GM13977 (cell line): ENCODE measurements at places on chromosomes 2 and 18.

DNA sequence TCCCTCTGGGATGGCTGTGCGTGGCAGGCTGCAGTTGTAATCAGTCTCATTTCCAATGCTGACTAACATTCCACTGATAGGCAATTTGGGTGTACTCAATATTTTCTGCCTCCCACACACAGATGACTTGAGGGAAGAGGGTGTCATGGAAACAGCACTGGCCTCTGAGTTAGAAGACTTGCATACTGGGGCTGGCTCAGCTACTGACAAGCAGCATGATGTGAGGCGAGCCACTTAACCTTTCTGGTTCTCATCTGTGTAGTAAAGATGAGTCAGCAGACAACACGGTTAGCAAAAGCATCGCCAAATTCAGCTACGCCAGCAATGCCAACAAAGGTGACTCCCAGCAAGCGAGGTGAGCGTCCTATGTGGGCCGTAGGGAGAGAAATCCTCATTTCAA, 73.5 kb downstream of the COLEC12 start:
- no peak for DNase-seq

DNA sequence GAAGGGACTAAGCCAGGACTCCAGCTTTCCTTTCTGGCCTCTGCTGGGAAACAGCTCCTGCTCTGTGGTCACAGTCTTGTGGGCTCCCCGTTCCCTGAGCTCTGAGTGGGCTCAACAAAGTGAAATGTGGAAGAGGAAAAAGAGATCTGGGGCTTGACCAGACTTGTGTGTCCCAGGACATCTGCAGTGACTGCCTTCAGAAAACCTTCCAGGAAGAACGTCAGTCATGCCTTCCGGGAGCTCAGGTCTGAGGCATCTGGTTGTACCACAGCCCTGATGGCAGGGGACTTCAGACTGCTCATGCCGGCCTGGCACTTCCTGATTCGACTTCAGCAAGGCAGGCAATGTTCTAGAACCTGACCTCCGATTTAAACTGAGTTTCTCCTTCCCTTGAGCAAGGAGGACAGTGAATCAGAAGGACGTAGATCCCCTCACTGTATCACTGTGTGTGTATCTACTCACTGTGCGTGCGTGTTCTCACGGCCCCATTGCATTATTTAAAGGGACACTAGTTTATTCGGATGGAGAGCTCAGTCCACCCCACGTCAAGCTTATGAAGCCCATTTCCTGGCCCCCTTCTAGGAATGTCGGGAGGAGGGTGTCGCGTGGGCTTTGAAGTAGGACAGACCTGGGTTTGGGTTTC, 548 bp upstream of the FBLN7 start:
- DNase-seq: peak; percentile 11

GRCh38 chr2:226746196-226746800, 53.3 kb downstream of the IRS1 start:
- DNase-seq: no peak

DNA sequence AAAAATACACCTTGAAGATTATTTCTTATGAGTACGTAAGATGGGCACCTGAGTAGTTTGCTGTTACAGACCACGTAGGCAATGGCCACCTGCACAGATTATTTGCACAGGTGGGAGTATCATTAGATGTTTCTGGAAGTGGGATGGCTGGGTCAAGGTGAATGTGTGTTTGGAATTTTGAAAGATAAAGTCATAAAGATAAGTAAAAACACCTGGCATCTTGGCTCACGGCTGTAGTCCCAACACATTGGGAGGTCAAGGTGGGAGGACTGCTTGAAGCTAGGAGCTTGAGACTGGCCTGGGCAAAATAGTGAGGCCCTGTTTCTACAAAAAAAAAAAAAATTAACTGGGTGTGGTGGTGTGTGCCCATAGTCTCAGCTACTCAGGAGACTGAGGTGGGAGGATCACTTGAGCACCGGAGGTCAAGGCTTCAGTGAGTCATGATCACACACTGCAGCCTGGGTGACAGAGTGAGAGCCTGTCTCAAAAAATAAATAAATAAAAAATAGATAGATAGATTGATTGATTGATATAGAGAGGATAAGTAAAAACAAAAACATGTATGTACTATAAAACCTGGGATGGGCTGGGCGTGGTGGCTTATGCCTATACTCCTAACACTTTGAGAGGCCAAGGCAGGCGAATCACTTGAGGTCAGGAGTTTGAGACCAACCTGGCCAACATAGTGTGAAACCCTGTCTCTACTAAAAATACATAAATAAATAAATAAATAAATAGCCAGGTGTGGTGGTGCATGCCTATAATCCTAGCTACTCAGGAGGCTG, 30.4 kb downstream of the ODC1 start:
- no peak for DNase-seq

GRCh38 chr2:234587341-234588053, 90.6 kb upstream of the ARL4C start:
- DNase-seq: no peak

DNA sequence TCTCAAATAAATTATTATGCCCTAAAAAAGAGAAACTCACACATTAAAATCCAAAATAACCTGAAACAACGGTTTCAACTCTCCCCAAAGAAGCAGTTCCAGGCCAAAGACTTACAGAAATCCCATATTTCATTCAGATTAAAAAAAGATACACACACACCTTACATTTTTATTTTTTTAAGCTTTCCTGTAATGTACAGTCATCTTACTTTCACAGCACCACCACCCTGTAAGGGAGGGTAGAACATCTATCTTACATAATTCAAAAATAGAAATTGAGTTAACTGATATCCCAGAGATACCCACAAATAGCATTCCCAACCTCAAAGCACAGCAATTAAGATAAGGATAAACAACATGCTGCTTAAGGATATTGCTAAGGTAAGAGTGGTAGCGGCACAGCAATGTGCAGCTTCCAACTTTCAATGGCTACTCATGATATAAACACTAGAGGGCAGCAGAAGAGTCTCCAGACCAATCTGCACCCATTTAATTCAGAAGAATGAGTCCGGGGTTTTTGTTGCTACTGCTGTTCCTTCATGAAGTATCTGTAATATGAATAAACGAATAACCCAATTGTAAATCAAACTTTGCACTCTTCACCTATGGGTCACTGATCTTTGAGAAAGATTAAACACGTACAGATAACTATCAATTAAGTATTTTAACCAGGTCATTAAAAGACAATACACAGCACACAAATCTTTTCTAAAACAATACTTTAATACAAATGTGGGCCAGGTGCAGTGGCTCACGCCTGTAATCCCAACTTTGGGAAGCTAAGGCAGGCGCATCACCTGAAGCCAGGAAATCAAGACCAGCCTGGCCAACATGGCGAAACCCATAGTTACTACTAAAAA, 11.3 kb downstream of the GFPT1 start:
- DNase-seq: peak; percentile 33

GRCh38 chr2:69026026-69026425, 13.0 kb downstream of the ANTXR1 start:
- DNase-seq: peak; percentile 49

- no peak for DNase-seq
Observed at GRCh38 chr2:80292474-80292873, 12.1 kb downstream of the LRRTM1 start.

GRCh38 chr2:149827585-149828126, 240.1 kb upstream of the MMADHC start:
- no peak for DNase-seq

DNA sequence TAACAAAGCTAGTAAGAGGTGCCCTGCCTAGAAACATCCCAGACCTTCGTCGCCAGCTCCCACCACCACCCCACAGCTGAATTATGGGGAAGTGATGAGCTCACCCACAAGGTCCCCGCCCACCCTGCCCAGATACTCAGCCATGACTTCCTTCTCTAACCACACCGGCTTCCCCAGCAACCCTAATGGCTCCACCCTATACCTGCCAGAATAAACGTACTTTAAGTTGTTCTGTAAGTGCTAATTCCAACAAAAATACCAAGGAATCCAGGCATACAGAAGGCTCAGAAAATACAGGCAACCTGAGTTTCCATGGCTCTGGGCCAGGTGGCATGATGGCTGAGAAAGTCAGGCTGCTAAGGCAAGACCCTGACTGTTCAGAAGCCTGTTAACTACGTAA, 39.1 kb downstream of the TMEM163 start:
- no peak for DNase-seq

GRCh38 chr18:70181015-70181414, 24.5 kb downstream of the RTTN start:
- no peak for DNase-seq

DNA sequence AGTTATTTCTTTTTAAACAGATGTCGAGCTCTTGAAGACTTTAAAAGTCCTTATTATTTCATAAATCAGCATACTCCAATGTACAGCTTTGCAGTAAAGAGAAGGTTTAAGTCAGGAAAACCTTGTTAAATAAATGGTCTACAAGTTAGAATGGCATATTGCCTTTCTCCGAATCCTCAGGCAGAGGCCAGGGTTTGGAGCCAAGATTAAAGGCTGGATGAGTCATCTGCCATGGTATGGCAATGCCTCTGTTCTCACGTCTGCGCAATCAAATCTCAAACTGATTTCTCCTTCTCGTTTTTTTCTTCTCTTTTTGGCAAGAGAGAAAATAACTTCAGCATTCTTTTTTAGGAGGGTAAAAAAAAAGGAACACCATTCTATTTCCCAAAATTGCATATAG, 5.6 kb upstream of the KCNJ3 start:
- DNase-seq: no peak

GRCh38 chr18:24319757-24320156, 77.9 kb downstream of the OSBPL1A start:
- no peak for DNase-seq

DNA sequence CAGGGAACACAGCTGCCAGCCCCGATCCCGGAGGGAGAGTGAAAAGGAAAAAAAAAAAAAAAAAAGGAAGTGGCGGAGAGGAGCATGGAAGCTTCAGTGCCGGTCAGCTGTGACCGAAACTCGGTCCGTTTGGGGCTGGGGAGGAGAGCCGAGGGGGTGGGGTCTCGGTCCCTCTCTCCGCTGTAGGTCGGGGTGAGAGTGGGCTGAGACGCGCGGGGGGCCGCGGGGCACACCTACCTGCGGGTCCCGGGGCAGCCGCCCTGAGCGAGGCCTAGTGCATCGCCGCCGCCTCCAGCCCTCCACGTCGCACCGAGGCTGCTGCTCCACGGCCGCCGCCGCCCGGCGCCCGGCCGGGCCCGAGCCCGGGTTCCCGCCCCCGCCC, 536 bp downstream of the VPS54 start:
- DNase-seq: peak; percentile 65

- no peak for DNase-seq
Observed at GRCh38 chr18:64082054-64082453, 66.8 kb downstream of the LINC00305 start.

DNA sequence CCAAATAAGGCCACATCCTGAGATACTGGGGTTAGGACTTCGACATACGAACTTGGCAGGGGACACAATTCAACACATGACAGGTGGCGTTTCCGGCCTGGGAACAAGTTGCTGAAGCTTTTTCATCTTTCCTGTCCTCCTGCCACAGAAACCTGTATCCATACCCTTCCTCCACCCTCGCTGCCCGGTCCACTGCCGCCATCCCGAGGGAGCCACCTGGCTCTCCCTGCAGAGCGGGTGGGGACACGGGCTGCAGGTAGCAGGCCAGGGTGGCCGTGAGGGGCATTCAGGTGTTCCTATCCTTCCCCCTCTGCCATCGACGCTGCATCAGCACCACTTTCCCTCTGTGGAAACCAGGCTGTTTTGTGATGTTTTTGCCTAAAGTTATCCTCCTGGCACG, 74.4 kb upstream of the TWIST2 start:
- no peak for DNase-seq

DNA sequence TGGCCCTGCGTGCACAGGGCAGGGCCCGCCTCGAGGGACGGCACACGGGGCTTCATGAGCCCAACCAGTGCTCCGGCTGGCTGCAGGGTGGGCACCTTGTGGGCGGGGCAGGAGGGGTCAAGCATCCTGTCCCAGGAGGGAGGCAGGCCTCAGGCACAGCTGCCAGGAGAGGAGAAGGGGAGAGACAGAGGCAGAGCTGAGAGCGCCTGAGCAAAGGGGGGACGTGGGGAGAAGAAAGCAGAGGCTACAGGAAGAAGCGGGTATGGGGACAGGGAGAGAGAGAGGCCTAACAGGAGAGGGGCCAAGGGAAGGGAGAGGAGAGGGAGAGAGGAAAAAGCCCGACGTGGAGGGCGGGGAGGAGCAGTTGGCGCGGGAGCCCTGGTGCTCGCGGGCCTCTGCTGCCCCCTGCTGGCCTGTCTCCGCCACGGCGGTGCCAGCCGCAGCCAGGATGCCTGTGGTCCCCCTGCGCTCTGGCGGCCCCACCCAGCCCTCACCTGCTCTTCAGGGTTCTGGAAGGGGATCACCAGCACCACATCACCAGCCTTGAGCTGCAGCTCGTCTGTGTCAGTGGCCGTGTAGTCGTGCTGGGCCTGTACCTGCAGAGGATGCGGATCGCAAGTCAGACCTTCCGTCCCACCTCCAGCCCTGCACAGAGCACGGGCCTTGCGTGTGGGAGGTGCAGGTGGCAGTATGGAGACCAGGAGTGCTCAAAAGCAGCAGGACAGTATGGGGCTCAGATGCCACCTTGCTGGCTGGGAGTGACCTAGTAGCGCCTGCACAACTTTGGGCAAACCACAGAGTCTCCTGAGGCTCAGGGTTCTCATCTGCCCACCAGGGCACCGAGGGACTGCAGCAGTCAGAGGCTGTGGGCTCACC, 56.8 kb downstream of the BIN1 start:
- DNase-seq: peak; percentile 94

GRCh38 chr2:95362486-95362885, 40.0 kb upstream of the FAHD2A start:
- DNase-seq: no peak

GRCh38 chr18:62438018-62438329, 84.9 kb upstream of the ZCCHC2 start:
- no peak for DNase-seq

DNA sequence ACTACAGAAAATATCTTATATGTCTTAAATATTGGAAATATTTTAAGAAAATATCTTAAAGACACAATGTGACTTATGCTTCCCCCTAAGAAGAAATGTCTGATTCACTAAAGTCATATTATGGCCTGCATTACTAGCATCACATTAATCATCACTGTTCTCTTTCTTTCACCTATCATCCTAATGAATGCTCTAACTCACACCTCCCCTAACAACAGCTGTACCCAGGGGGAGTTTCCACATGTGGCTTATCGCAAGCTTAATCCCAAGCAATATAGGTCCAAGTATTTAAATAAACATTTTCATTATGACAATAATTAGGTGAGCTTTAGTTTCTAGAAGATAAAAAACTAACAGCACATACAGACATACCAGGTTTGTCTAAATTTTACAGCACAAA, 39.6 kb downstream of the REV1 start:
- no peak for DNase-seq

DNA sequence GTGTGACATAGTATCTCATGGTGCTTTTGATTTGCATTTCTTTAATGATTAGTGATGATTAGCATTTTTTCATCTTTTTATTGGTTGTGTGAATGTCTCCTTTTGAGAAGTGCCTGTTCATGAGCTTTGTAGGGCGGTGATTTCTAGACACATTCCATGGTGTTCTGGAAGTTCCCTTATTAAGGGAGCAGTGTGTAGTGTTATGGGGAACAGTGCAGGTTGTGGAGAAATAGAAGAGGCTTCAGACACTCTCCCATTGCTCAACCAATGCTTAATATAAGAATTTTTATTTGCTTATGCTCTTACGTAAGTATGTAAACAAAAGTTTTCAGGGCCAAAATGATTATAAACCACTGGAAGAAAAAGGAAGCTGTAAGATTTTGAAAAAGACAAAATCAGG, 34.7 kb downstream of the MMADHC start:
- no peak for DNase-seq

GRCh38 chr18:44765456-44765855, 84.8 kb downstream of the SETBP1 start:
- no peak for DNase-seq

- peak; percentile 34 for DNase-seq
Observed at GRCh38 chr2:15588329-15588919, 3.2 kb upstream of the DDX1 start.

GRCh38 chr2:232629129-232629475, 4.3 kb upstream of the EFHD1 start:
- no peak for DNase-seq
